ENCODE measurements at places on chromosomes 7 and 10.

DNA sequence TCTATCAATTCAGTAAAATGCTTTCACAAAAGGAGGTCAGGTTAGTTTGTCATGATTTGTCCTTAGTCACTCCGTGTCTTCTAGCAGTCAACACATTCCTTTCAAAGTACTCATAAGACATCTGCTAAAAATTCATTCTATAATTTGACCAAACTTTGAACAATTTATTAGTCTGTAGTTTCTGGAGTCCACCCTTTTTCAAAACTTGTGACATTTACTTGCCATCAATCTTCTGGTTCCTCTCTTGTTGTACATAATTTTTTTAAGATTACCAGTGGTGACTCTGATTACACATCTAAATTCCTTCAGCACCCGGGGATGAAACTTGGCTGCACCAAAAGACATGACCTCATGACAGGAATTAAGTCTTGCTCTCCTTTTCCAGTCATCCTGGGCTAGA, 130.1 kb downstream of the NEBL start:
- DNase-seq: no peak

DNA sequence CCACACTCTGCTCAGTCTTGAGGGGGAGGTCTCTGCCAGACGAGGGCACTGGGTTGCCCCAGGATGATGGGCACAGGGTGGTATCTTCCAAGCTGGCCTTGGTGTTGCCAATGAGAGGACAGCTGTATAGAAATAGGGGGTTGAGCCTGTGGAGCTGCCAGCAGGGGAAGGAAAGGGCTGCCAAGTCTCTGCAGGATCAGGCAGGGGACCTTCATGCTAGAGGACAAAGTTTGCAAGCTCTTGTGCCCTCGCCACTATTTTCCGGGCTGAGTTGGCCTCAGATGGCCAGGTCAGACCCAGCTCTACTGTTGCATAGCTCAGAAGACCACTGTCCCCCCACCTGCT, 68.7 kb downstream of the ARHGAP22 start:
- no peak for DNase-seq

DNA sequence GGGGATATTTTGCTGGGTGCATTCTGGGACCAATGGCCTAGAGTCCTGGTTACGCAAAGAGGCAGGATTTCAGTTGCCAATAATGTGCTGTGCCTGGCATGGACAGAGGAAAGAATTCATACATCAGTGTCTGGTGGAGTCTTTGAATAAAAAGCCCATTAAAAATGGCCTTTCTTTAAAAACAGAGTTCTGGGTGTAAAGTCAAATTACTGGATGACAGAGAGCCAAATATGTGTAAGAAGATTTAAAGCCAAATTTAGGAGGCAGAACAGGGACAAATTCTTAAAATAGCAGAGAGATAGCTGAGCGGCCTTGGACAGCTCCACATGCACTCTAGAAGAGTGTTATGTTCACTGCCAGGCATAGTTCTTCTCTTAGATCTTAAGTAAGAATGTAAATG, 60.8 kb upstream of the MEOX2 start:
- DNase-seq: no peak

DNA sequence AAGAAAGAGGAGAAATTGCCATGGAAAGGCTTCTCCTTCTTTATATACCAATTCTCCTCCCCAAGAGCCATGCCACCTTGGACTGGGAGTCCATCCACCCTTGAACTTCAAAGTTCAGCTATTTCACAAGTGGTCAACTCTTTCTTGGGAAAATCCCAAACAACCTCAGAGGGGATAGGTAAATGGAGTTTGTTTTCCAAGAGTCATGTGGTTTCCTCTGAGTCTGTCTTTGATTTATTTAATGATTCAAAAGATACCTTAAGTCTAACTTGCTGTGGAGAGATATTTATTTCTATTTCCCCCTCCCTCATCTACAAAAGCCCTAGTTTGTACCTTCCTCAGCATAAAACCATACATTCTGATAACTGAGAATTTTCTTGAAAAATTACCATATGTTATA, 758.6 kb upstream of the IGFBP3 start:
- no peak for DNase-seq
